Activated effector memory CD4-positive, alpha-beta T cell treated with Interleukin-2 at 50 U/mL for 16 hours (primary cell): ENCODE measurements at places on chromosomes 6 and 20.
A peak's percentile ranks its signal among the peaks of the same experiment; 100 is the strongest.

GRCh38 chr20:63689046-63690002 lies 7.1 kb upstream of the TNFRSF6B start:
- DNase-seq = no peak

- DNase-seq = no peak
Measured at GRCh38 chr6:44435500-44435899, 48.0 kb downstream of the CDC5L start.

GRCh38 chr6:144063246-144063743 lies 32.1 kb downstream of the SF3B5 start:
- DNase-seq = no peak

- DNase-seq = no peak
Measured at GRCh38 chr6:11103065-11103464, 8.5 kb downstream of the ERVFRD-1 start.

GRCh38 chr6:133241901-133242636 lies 912 bp downstream of the EYA4 start:
- DNase-seq = no peak

DNA sequence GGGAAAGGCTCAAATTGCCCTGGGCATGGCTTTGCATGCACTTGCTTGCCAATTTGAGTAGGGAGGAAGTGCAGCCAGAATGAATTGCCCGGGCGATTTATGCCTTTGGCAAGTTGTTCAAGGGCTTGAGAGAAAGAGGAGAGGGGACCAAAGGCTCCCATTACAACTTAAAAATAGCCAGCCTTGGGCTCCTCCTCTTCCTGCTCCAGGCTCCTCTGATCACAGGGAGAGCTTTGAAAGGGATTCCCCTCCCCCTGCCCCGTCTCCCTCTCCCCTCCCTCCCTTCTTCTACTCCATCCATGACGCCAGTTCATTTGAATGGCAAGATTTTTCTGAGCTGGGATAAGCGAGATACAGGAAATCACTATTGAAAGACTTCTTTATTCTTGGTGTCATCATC lies 304.9 kb upstream of the JAG1 start:
- no peak for DNase-seq

- DNase-seq = no peak
Measured at GRCh38 chr20:5741089-5741488, 9.1 kb upstream of the SHLD1 start.

GRCh38 chr6:33276864-33277662 lies at the start of gene B3GALT4:
Gene B3GALT4 (plus strand): TSS chr6:33277123. CDS start chr6:33277420, 297 bp downstream.
- peak; percentile 66 for DNase-seq

GRCh38 chr6:93825950-93826349 lies 406.6 kb upstream of the EPHA7 start:
- no peak for DNase-seq

DNA sequence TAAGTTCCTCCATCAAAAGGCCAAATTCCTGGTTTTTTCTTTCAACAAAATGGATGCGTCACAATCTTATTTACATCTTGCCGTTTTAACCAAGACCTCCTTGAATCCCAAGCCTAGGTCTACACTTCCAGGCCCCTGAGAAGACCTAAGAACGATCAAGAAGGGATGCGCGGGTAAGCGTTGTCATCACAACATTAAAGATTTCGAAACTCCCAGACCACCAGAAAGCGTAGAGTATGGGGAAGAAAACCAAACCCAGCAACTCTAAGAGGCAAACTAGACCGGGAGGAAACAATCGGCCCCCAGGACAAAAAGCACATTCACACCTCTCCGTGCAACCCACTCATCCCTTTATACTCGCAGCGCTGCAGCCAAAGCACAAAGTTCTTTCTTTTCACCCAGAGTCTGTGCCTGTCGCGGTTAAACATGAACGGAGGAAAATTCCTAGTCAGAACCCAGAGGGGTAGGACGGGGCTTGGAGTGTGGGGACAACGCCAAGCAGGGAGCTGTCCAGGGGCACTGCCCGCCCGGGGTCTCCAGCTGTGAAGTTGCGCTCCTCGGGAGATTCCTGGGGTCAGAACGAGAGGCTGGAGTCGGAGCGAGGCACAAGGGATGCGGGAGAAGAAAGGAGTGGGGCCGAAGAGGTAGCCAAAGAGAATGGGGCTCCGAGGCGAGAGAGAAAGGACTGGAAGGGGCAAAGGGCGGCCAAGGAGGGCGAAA lies 725 bp downstream of the OSER1 start:
- no peak for DNase-seq

GRCh38 chr6:10269814-10270472 lies 144.9 kb downstream of the TFAP2A start:
- DNase-seq = no peak

DNA sequence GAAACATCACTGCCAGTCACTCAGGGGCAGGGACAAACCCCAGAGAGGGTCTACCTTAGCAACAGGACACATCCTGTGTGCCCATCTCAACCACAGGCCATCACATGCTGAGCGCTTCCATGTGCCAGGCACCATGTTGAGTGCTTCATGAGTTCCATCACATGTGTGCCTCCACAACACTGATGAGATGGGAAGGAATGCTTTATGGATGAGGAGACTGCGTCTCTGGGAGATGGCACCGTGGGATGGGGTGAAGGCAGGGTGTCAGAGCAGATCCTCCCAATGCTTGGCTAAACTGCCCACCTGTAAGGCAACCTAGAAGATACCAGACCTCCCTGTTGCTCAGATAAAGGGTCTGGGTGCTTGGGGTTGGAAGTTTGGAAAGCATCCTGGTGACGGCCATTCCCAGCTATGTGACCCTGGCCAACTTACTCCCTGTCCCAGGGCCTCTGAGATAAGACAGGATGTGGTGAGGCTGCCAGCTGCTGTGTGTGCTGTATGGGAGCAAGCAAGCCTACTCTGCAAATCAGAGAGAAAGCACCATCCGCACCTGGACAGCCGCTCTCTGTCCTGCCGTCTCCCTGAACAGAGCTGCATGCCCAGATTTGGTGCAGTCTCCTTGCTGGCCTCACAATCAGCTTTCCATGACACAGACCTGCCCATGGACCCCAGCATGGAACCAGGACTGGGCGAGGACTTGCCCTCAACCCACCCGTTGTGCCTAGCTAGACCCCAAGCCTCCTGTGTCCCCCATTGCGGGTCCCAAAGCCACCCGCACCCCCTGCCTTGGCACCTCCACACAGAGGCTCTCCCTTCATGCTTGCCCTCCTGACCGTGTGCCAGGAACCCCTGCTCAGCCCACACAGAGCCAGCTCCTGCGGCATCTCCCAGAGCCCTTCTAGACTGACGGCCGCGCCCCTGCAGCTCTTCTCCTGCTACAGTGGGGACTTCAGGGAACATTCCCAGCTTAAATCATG lies 143.7 kb downstream of the SYNDIG1 start:
- DNase-seq = no peak

DNA sequence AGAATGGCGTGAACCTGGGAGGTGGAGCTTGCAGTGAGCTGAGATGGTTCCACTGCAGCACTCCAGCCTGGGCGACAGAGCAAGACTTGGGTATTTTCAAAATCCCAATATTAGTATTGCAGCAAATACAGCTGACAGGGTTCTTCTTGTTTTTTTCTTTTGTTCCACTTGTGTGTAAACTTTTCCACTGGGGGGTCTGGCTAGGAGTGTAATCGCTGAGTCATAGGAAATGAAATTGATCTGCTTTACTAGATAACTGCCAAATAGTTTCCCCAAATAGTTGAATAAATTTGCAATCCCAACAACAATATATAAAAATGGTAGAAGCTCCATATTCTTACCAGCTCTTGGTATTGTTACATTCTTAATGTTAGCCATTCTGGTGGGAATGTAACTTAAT lies 526.0 kb upstream of the SOX4 start:
- DNase-seq = no peak

GRCh38 chr6:13362412-13362811 lies 34.1 kb upstream of the TBC1D7 start:
- DNase-seq = no peak

DNA sequence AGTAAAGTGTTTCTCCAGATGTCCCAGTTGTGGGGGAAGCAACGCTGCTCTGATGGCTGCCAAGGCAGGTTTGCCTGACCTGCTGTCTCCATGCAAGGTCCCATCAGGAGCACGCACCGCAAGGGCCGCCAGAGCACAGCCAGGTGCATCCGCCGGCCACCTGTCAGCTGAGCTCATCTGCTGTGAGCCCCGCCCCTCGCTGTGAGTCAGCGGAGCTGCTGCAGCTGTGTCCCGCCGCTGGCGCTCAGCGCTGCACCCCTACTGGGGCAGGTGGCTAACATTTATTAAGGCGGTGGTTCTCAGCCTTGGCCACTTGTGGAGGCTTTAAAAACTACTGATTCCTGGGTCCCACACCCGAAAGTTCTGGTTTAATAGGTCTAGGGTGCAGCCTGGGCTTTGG lies 225.7 kb downstream of the UST start:
- peak; percentile 27 for DNase-seq

GRCh38 chr6:40881501-40881900 lies 157.5 kb downstream of the UNC5CL start:
- no peak for DNase-seq
